ENCODE measurements at places on chromosomes 6 and 20.

- DNase-seq: no peak
These were observed 245.3 kb upstream of the UFL1 start for GRCh38 chr6:96276305-96276704.

DNA sequence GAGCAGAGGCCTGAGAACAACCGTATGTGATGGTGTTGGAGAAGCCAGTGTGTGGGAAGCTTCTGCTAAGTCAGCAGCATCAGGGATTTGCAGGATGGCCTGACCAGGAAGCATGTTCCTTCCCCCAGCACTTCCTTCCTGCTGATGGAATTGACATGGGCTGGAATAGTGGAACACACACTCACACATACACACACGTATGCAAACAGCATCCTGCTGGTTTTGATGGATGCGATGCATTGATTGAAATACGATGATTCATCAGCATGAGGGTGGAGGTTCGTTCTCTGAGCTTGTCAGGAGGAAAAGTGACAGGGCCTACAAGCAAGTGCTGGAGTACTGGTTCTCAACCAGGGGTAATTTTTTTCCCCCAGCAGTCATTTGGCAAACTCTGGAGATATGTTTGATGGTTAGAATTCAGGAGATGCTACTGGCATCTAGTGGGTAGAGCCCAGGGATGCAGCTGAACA is 229.1 kb downstream of the NFATC2 start:
- DNase-seq: no peak

GRCh38 chr6:136788069-136788902 is 4.0 kb downstream of the MAP3K5 start:
- DNase-seq: peak; percentile 92

DNA sequence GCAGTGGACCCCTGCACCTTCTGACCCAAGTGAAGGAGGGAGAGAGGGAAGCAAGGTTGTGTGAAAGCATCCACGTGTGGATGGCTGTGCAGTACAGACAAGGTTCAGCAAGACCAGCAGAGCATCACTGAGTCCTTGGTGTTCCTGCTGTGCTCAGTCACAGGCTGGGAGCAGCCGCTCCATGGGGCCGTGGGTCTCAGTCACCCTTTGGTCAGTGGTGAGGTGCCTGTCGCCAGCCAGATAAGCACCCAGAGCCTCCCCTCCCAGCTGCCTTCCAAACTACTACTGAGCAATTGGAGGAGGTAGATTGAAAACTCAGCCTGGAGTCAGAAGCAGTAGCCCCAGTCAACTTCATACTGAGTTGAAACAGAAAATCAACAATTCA is 218.9 kb downstream of the SLC24A3 start:
- DNase-seq: no peak

GRCh38 chr6:152575161-152575560 is 62.0 kb downstream of the SYNE1 start:
- DNase-seq: no peak

- DNase-seq: peak; percentile 7
These were observed 65.6 kb upstream of the RREB1 start for GRCh38 chr6:7042056-7042653.

DNA sequence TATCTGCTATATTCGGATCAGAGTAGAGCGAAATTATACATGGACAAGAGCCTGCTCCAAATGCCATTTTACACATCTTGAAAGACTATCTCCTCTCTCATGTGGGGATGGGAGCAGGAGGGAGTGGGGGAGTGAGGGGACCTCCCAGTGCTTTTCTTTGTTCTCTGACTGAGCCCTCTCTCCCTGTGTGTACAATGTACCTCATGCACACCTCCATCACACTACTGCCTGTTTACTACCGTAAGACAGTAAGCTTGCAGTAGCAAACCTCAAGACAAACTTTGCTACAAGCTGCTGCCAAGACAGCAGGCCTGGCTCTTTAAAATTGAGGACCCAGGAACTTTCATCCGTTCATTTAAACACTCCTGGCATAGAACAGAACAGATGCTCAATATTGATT is 7.2 kb downstream of the NHSL1 start:
- no peak for DNase-seq

DNA sequence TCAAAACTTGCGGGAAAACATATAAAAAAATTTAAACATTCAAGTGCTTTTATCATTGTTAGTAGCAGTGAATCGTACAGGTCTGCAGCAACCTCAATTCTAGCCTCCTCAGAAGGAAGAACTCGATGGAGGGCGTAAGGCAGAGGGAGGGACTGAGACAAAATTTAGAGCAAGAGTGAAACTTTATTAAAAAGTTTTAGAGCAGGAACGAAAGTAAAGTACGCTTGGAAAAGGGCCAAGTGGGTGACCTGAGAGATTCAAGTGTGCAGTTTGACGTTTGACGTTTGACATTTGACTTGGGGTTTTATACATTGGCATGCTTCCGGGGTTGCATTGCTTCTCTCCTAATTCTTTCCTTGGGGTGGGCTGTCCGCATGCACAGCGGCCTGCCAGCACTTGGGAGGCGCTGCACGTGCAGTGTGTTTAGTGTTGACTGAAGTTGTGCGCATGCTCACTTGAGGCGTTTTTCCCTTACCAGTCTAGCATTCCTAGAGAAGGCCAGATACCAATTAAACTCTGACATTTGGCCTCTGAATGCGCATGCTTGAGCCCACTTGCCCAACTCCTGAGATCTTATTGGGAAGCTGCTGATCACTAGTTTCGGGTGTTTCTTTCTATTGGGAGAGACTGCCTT is 82.6 kb downstream of the TBX18 start:
- no peak for DNase-seq

DNA sequence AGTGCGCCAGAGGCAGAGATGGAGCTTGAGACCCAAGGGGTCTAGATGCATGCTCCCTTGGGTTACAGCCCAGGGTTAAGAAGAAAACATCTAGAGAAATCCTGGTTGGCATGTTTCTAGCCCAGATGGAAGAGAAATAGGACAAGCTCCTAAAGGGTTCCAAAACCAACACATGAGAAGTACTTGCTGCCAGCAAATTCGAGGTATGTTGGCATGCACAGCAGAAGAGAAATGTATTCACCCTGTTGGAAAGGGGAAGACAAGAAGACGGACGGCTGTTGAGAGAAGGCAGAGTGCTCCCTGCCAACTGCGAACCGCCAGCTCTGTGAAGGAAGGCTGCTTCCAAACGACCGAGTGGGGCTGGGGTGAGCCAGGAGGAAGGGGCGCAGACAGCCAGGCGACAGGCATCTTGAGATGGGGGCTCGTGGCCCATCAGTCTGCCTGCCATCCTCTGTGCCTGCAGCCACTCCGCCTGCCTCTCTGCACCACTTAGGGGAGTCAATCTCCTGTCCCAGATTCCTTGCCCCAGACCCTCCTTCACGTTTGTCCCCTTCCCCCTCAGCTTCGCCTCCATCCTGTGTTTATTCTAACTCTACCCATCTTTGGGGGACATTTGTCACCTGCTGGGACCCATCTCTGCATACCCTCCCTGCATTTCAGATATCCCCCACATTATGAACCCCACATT is 249.2 kb downstream of the CDC5L start:
- no peak for DNase-seq

DNA sequence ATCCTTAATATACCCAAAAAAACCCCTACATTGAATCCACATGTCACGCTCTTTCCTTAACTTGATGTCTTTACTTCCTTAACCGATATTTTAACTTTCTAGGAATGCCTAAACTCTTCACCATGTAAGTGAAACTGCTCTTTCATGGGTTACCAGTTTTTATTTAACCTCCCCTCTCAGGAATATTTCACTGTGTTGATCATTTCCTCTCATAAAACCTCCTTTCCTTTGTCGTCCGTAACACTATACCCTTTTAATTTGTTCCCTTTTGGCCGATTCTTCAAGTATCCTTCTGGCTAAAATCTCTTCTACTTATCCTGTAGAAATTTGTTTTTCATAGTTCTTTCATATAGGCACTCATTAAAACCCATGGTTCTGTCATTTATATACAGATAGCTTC is 24.6 kb downstream of the SYCP2 start:
- no peak for DNase-seq

- peak; percentile 59 for DNase-seq
These were observed 3.1 kb downstream of the NOX3 start for GRCh38 chr6:155452576-155452975.

DNA sequence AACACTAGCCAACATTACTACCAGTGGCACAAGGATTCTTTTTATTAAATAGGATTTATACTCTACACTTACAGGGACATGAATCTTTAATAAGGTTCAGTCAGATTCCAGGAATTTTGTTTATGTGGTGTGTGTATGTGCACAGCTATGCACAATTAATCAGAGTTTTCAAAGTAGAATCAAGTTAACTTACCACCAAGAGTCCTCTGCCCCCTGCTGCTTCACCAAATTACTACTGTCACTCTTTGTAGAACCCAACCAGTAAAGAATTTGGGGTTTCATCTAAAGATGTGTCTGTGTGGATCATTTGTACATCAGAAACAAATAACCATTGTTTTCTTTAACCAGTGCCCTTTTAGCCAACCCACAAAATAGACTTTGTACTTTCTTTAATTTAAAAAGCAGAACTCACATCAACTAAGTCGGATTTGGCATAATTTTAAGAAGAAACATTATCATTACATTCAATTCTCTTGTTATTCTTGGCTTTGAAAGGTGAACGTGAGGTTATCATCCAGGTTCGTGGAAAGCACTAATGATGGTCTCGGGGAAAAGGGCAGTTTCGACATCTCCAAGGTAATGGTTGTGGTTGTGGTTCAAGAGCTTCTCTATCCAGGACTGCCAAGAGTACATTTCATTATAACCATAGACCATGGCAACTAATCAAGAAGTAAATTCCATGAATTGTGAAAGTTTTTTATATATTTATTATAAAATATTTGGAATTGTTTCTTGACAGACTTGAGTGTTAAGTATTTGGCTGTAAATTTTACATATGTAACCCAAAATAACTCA is 514.3 kb upstream of the ID4 start:
- peak; percentile 49 for DNase-seq

- peak; percentile 46 for DNase-seq
These were observed 56.1 kb upstream of the B3GAT2 start for GRCh38 chr6:71012866-71013469.

- no peak for DNase-seq
These were observed 122.9 kb downstream of the NFATC2 start for GRCh38 chr20:51419646-51420045.

DNA sequence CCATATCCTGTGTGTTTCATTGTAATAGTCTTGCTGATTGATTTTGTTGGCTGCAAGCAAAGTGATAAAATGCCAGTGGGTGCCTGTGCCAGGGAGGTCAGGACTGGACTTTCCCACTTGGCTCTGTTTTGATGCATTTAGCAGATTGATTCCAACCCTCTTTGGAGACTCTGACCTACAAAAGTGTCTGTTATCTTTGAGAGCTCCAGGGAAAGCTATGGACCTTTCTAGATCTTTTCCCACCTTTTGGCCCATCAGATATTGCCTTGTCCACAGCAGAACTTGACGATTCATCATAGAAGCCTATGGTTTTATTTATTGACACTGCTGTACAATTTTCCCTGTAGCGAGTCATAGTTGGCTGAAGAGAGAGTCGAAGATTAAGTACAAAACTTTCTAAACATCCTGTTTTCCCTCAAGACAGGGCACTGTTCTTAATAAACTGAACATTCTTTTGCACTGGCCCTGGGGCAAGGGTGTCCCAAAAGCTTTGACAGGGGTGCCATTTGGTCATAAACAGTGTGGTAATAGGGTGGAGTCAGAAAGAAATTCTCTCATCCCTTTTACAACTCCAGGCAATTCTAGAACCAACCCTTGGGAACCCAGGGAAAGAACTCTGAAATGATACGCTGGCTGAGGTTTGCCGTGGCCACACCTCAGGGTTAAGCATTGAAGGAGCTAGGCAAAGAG is 53.7 kb downstream of the E2F3 start:
- DNase-seq: peak; percentile 28

DNA sequence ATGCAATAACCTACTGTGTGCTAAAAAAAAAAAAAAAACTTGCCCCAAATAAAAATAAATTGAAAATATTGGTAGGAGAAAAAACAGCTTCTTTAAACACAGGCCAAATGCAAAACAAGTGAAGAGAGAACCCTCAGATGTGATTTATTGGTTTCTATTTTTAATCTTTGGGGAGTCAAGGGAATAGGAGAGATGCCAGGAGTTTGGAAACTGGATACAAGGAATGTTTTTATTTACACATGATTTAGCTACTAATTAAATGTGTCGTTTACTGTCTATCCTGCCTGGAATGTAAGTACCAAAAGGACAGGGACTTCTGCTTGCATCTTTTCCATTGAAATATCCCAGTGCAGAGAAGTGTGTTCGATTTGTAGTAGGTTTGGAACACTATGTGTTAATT is 810.7 kb downstream of the MAFB start:
- DNase-seq: no peak

- DNase-seq: no peak
These were observed 4.1 kb downstream of the TTLL2 start for GRCh38 chr6:167329014-167329413.

DNA sequence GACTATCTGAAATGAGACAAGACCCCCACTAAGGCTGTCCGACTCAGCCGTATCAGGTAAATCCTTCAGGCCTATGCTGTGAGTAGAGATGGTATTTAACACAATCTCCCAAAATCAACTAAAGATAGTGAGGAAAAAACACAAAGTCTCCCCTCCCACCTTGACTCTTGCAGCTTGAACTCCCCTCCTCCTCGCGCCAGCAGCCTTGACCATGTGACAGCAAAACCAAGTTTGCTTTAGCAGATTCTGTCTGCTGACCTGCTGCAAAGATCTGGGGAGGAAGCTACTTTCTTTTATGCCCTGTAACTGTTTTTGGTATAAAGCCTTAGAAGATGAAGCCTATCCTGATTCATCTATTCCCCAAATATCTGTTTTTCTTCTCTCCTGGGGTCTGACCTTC is 509.5 kb downstream of the CDH26 start:
- no peak for DNase-seq

All from amniotic epithelial cell (primary cell).